ENCODE measurements at places on chromosomes 5 and 9. TPM values are rescaled to one million over a fixed set of nuclear protein-coding genes. Genes with fewer than 3 reads are reported as not detected.

DNA sequence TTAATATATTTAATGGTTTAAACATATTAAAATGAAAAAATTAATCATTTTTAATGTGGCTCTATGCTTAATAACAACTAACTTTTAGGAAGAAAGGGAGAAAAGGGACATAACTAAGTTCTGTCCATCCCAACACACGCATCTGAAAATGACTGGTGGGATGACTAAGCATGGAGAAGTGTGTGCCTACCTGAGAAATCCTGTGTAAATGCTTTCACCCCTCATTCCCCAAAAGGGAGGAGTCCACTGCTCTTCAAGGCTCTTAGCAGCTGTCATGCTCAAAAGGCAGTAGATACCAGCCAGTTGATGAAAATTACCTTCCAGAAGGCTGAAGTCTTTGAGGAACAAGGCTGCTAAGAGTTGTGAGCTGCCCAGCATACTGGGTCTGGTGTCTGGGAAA, 130.9 kb downstream of the NFIB start:
- DNase-seq = no peak

GRCh38 chr5:144173766-144174165, 3.1 kb downstream of the KCTD16 start:
- no peak for DNase-seq

GRCh38 chr5:174837919-174838902, 113.8 kb downstream of the MSX2 start:
- no peak for DNase-seq

GRCh38 chr5:150068071-150068470, 18.3 kb downstream of the CSF1R start:
- DNase-seq = no peak

- DNase-seq = no peak
Observed at GRCh38 chr9:115046824-115047223, 71.1 kb downstream of the TNC start.

GRCh38 chr9:7216004-7216841, 458.4 kb downstream of the KDM4C start:
- DNase-seq = no peak

DNA sequence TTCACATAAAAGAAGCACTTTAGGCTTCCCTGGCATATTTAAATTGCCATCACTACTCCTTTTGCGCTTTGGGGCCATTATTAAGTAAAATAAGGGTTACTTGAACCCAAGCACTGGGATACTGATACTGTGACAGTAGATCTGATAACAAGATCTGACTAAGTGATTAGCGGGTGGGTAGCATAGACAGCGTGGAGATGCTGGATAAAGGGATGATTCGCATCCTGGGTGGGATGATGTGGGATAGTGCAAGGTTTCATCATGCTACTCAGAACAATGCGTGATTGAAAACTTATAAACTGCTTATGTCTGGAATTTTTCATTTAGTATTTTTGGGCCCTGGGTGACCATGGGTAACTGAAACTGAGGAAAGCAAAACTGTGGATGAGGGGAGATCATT, 75.1 kb downstream of the PTTG1 start:
- DNase-seq = no peak

- DNase-seq = no peak
Observed at GRCh38 chr5:72145348-72145747, 38.1 kb downstream of the MAP1B start.

- no peak for DNase-seq
Observed at GRCh38 chr9:78196258-78196657, 39.6 kb upstream of the CEP78 start.

DNA sequence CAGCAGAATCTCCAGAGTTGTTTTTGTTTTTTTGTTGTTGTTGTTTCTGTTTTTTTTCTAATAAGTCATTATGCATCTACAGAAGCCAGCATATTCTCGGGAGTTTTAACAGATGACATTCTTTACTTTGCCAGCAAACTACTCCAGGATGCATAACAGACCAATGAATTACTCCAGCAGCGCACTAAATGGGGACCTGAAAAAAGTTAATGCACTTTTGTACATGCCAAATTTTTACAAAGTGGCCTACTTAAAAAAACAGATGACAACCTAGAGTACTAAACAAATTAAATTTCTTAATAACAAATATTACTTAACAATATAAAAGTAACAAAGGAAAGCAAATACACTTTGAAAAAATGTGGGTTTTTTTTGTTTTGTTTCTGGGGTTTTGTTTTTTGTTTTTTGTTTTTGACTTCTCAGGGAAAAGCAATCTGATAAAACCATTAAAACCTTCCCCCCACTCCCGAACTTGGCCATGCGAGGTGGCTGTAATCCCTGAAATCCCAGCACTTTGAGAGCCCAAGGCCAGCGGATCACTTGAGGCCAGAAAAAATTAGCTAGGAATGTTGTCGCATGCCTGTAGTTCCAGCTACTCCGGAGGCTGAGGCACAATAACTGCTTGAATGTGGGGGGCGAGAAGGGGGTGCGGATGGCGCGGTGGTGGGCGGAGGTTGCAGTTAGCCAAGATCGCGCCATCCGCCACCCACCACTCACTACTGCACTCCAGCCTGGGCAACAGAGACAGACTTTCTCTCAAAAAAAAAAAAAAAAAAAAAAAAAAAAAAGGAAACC, 352.4 kb downstream of the CETN3 start:
- DNase-seq = no peak

- no peak for DNase-seq
Observed at GRCh38 chr9:109088221-109088620, 31.5 kb downstream of the TMEM245 start.

DNA sequence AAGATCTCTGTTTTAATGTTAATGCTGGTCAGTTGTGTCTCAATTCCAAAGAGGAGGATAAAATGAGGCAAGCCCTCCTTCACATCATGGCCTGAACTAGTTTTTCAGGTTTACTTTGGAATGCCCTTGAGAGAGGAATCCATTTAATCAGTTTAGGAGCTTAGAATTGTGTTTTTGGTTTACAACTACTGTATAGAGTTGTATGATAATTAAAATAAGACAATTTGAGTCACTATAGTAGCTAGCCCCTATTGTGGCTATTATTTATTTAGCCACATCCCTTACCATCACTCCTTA, 107.8 kb upstream of the PRLR start:
- no peak for DNase-seq

DNA sequence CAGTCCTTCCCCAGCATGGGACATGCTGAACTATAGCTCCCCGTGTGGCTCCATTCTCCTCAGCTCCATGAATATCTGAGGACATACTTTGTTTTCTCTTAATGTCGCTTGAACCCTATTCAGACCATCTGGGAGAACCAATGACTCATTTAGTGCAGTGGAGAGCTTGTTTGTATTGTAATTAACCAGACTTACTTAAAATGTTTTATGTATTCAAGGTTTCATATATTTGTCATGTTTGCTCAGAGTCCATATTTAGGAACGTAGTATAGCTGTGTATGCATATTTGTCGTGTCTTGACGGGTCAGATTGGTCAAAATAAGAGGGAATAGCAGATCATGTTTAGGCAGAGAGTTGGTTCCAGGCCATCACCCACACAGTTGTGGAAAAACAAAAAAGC, 150.1 kb upstream of the NTRK2 start:
- DNase-seq = no peak

- DNase-seq = no peak
Observed at GRCh38 chr5:76204713-76205112, 121.5 kb downstream of the SV2C start.

GRCh38 chr9:121682926-121683515, 31.6 kb downstream of the DAB2IP start:
- no peak for DNase-seq

GRCh38 chr5:86008293-86008692, 609.4 kb upstream of the COX7C start:
- no peak for DNase-seq

- no peak for DNase-seq
Observed at GRCh38 chr5:134590992-134591659, 41.5 kb downstream of the SAR1B start.

GRCh38 chr9:87503927-87504326, 6.3 kb downstream of the DAPK1 start:
- peak; percentile 89 for DNase-seq

- DNase-seq = peak; percentile 60
Observed at GRCh38 chr9:83432104-83432627, 106.0 kb downstream of the FRMD3 start.

DNA sequence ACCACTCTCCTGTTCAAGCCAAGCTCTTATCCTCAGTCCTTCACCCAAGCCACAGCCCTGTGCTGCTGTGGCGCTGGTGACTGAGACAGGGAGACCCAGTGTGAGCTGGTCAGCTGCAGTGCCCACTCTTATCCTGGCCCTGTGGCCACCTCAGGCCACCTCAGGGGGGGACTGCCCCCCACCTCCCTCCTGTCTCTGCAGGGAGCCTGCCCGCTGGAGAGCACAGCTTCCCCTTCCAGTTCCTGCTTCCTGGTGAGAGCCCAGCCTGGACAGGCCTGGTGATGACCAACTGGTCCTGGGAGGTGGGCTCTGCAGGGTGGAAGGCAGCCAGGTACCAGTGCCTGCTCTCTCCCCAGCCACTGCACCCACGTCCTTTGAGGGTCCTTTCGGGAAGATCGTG, 5.5 kb upstream of the EHMT1 start:
- DNase-seq = no peak

DNA sequence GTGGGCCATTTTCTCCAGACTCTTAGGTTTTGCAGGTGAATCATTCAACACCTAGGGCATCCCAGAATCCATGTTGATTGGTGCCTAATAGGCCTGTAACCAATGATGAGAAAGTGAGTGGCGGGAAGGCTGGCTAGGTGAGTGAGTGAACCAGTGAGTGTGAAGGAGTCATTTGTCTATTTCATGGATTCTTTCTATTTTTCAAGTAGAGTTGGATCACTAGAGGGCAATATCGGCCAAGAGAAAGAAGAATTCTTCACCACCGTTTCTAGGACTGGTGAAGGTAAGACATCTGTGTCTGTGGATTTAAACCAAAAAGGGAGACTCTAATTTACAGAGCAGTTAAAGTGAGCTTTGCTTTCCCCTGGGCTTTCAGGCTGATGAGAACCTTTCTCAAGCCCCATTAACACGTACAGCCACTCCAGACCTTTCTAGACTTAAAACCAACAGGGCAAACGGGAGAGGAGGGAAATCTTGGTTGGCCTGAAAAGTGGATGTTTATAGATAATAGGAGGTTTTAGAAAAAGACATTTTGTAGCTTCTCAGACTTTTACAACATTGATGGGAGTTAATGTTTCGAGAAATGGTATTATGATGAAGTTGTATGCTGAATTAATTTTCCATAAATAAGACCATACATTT, 114.3 kb upstream of the IL12B start:
- DNase-seq = peak; percentile 12

DNA sequence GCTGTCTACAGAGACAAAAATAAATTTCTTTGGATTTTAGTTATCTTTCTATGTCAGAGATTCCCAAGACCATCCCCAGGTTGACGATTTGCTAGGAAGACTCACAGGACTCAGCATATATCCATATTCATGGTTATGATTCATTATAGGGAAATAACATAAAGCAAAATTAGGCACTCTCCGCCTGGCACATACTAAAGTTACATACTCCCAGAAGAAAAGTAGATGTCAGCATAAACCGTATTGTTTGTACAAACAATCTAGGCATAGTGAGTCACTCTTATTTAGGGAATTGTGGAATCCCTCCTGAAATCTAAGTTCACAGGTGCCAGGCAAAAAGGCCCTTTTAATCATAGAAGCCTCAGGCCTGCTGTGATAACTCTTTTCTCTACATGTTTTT, 62.9 kb downstream of the INSL6 start:
- DNase-seq = no peak

- peak; percentile 79 for DNase-seq
Observed at GRCh38 chr5:73640861-73641320, 14.9 kb downstream of the ARHGEF28 start.

DNA sequence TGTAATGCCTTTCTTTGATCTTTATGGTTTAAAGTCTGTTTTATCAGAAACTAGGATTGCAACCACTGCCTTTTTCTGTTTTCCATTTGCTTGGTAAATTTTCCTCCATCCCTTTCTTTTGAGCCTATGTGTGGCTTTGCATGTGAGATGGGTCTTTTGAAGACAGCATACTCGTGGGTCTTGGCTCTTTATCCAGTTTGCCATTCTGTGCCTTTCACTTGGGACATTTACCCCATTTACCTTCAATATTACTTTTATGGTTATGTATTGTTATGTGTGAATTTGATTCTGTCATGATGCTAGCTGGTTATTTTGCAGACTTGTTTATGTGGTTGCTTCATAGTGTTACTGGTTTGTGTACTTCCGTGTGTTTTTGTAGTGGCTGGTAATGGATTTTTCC, 59.2 kb downstream of the YTHDC2 start:
- no peak for DNase-seq

GRCh38 chr5:176743136-176743861, 67.1 kb upstream of the UNC5A start:
- no peak for DNase-seq

GRCh38 chr5:14767735-14768507, 103.4 kb downstream of the OTULIN start:
- no peak for DNase-seq

- no peak for DNase-seq
Observed at GRCh38 chr5:171661143-171661542, 124.5 kb upstream of the SMIM23 start.

DNA sequence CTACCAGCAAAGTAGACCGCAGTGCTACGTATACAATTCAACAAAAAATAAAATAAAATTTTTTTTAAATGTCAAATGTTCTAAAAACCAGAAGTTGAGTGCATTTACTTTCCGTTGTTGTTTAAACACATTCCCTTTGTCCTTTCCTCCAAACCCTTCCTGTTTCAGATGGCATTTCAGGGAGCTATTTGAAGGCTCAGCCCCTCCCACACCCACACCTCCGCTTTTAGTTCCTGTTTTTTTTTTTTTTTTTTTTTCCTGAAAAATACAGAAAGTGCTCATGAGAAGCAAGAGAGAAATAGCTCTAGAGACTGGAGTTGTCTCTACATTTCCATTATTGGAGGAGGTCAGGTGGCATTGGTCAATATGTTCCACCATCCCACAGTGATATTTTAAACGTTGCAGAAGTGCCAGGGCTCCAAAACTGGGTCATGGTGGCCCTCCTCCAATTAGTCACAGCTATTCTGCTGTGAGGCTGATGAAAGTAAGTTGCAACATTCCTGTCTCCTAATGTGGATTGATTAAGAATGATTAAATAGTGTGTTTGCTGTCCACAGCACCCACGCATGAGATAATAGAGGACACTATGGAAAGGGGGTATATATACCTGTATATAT, 106.9 kb downstream of the GABRG2 start:
- no peak for DNase-seq

GRCh38 chr5:11251247-11251646, 490.2 kb upstream of the DAP start:
- no peak for DNase-seq

GRCh38 chr9:32395510-32396216, 11.2 kb downstream of the ACO1 start:
- peak; percentile 95 for DNase-seq

- no peak for DNase-seq
Observed at GRCh38 chr5:174327317-174327864, 281.9 kb downstream of the NSG2 start.

The OR1J1 gene
- not detected for total RNA-seq

The GLDC gene
- total RNA-seq = 2.6 TPM

The BTNL8 gene
- not detected for total RNA-seq

The ARID3C gene
- not detected for total RNA-seq

The C5orf52 gene
- total RNA-seq = not detected

The GALT gene
- 36.6 TPM for total RNA-seq

The GIN1 gene
- 4.4 TPM for total RNA-seq

The DENND4C gene
- 36.5 TPM for total RNA-seq
